Frontal cortex (tissue), 4 donors: ENCODE measurements at places on chromosomes 1 and 21.

DNA sequence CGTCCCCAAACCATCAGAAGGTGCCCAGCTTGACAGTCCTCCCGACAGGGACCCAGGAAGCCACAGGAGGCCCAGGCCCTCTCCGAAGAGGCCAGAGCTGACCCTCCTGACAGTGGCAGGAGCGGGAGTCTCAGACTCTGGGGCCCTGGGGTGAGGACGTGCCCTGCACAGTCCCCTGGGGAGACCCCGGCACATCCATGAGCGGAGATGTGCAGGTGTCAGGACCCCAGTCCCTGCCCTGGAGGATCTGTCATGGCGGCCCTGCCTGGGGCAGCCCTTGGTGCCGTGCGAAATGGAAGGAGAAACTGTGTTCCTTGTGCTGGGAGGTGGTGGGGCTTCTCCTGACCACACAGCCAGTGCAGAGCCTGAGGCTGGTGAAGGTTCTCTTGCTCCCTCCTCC, 55.8 kb downstream of the OBSCN start:
- DNase-seq = no peak

- no peak for DNase-seq
Measured at GRCh38 chr1:100391675-100392074, 39.4 kb downstream of the CDC14A start.

GRCh38 chr21:28543975-28544374, 448.7 kb downstream of the LTN1 start:
- no peak for DNase-seq

GRCh38 chr1:67687649-67688048, 2.6 kb downstream of the GADD45A start:
- no peak for DNase-seq

DNA sequence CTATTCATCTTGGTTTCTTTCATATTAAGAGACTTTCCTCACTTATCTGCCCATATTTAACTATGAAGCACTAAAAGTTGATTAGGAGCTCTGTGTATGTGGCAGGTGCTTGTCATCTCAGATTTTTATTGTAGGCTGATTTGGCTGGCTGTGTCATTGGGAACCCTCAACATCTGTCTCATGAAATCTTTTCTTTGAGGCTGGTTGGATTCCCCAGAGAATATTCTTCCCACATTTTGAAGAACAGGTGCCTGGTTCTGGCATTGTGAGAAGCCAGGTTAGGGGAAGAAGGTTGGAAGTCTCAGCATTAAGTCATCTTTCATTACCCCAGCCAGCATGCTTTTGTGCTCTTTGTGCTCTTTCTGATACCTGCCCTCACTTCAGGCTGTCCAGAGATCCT, 37.1 kb downstream of the EEIG2 start:
- no peak for DNase-seq

- DNase-seq = no peak
Measured at GRCh38 chr1:201749059-201749690, 79.8 kb upstream of the IPO9 start.

DNA sequence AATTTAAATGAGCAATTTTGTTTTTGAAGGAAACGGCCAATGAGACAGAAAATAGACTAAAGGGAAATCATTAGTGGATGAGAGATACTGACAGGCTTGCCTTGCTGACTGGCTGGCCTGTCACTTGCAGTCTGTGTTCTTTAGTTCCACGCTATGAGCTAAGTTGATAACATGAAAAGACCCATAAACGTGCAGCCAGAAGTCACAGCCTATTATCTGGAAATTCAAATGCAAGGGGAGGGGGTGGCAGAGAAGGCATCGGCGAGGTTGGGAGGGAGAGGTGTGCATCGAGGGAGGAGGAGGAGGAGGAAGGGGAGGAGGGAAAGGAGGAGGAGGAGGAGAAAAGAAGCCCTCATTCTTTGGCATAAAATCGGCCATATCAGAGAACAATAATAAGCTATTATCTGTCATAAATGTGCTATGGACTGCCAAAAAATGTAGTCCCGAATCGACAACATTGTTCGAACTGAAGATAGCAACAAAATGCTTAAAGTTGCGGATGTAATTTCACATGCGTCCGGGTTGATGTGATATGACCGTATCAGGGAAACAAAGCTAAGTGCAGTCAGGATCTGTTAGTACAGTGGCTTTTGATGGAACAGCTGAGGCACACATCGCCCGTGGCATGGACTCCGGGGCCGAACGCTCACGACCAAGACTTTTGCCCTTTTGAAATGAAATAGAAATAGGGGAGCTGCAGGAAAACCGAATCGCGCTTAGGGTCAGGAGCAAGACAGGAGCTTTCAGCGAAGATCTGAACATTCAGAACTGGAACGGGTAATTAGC, 11.6 kb upstream of the BARHL2 start:
- peak; percentile 28 for DNase-seq

GRCh38 chr1:183241471-183241870, 55.4 kb downstream of the LAMC2 start:
- DNase-seq = no peak

- DNase-seq = no peak
Measured at GRCh38 chr1:30650038-30650967, 73.1 kb downstream of the MATN1 start.

GRCh38 chr21:46329796-46330195, 5.8 kb downstream of the PCNT start:
- DNase-seq = no peak

DNA sequence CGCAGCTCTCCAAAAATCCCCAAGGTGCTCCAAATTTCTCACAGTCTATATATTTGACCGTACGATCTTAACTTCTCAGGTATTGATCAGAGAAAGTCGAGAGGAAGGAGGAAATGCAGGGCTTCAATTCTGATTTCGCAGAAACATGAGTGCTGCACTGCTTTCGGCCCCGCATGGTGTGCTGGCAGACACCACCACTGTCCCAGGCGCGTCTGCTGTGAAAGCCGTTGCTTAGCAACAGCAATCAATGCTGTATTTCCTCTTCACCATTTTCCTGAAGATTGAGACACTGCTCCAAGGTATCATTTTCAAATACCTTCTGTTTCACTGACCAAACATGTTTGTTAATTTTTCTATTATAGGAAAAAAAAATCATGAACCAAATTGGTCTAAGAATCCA, 296.3 kb downstream of the SMYD3 start:
- DNase-seq = no peak
